SW 1271 (cell line): ENCODE measurements at places on chromosomes 7 and 10.

GRCh38 chr7:24723178-24723530 lies 34.1 kb downstream of the GSDME start:
- no peak for DNase-seq

- DNase-seq = no peak
Observed at GRCh38 chr10:52266858-52267257, 47.2 kb upstream of the DKK1 start.

DNA sequence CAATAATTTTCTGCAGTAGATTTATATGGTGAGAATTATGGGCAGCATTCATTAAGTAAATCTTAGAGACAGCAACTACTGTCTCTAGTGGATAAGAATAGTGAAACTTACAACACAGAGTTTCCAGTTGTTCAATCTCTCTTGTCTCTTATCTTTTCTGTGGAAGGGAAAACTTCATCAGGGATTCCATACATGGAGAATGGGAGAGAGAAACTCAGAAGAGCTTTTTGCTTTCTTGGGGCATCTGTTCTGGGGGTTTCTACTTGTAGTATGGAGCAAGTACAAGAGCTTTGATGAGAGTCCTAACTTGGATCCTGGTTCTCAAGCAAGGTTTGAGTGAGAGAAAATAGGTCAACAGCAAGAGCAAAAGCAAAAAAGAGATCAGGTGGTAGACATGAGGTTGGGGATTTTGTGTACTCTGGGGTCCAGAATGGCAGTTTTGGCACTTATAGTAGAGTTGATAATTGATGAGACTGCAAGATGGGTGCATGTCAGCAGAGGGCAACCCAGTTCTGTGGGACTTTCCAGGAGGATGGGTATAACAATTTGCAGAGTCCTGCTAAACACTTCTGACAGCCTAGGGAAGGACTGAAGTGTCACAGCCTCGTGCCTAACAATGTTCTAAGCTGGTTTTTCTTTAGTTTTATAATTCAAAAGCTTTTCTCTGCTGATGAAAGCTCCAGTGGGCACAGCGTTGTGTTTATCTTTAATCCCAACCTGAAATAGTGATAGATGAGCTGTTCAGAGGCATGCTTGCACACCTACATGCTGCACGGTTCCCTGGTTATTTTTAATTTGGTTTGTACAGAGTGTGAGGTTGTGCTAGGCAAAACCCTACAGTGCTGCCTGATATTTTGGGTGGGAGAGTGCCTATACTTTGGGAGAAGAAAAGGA lies 32.0 kb upstream of the STRIP2 start:
- peak; percentile 19 for DNase-seq

DNA sequence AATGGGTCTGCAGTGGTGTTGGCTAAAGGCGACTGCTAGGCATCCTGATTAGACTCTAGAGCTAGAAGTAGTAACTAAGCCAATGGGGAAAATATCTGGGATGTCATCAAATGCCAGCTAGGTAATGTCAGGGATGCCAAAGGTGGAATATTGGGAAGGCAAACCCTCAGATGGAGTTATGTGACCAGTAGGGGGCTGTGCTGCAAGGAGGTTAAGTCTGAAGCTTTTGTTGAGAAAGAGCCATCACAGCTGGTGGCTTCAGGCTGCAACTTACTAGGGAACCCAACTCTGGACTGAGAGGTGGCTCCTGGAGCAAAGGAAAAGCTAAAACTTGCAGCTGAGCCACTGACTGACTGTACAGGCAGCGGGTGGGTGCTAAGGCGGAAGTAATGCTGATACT lies 576.9 kb upstream of the GHITM start:
- no peak for DNase-seq

DNA sequence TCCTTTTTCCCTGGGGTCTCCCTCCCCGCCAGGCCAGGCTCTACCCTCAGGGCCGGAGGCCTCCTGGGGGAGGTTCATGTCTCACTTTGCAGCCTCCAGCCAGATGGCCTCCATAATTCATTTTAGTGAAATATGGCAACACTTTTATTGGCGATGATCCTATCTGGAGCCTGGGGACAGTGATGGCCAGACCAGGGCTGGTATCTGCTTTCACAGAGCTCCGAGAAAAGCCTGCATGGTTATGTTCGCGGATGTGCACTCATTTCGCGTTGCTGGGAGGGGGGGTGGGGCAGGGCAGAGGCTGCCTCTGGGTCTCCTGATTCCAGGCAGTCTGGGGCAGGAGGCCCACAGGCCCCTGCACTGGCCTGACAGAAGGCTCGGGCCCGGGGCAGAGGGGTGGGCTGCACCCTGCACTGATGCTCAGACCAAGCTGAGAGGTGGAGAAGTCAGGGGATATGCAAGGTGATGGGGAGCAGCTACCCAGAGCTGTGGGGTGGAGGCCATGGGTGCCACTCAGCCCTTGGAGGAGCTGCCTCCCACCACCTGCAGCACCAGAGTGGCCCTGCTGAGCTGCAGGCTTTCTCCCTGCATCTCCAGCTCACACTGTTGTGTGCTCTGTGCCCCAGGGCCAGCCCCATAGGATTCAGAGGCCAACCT lies 85.3 kb upstream of the RET start:
- no peak for DNase-seq

GRCh38 chr10:103472005-103472404 lies 7.0 kb downstream of the CALHM3 start:
- no peak for DNase-seq

- no peak for DNase-seq
Observed at GRCh38 chr10:93072225-93072712, 1.4 kb upstream of the CYP26A1 start.
